Activated naive CD4-positive, alpha-beta T cell treated with anti-CD3 and anti-CD28 coated beads, Interleukin-2, amount 10 ng/mL, durations not matched to agents 7 days and 5 days (primary cell): ENCODE measurements at places on chromosomes 7 and 10.

DNA sequence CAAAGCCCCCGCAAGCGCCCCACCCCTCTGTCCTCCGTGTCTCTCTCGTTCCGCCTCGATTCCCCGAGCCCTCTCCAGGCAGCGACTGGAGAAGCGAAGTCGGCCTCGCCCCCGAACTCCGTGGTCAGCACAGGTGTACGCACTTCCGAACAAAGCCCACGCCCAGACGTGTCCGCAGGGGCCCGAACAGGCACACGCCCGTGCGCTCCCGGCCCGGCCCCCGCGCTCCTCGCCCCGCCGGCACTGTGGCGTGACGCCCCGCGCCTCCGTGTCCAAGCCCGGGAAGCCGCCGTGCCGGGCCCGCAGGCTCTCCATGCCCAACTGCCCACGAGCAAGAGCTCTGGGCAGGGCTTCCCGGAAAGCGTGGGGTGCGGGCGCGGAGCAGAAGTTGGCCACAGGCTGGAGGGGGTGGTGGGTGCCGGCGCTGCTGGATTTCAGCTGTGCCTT is 662 bp downstream of the NRCAM start:
- peak; percentile 23 for DNase-seq

GRCh38 chr7:43535031-43535451 is 47.9 kb upstream of the STK17A start:
- no peak for DNase-seq

DNA sequence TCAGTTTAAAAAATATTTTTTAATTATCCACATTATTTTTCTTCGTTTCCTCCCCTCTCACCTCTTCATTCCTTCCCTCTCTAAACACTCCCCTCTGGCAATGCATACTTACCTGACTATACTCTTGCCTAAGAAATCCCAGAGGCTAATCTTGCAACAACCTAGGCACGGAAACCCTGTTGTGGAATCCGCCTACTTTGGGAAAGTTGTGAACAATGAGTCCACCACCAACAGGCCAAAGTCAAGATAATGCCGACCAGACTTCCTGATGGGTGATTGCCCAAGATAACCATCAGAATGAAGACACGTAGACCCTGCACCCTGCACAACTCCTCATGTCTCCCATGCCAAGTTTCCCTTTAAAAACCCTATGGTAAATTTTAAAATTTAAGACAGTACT is 521.5 kb downstream of the KIF20B start:
- no peak for DNase-seq

DNA sequence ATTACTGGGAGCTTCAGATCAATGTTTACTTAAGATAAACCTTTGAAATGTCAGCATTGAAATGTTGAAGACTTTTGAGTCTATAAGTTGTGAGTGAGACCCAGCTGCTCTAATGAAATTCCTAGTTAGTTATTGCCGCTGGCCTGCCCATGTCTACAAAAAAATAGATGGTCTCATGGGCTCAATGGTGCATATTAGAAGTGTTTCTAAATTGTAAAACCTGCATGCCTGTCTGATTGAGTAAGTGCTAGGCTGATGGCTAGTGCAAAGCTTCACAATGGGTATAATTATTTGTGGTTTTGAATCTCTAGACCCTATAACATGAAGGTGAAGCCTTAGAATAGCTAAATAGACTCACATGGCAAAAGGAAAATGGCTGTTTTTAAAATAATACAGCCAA is 234.5 kb downstream of the SORCS3 start:
- DNase-seq = no peak

DNA sequence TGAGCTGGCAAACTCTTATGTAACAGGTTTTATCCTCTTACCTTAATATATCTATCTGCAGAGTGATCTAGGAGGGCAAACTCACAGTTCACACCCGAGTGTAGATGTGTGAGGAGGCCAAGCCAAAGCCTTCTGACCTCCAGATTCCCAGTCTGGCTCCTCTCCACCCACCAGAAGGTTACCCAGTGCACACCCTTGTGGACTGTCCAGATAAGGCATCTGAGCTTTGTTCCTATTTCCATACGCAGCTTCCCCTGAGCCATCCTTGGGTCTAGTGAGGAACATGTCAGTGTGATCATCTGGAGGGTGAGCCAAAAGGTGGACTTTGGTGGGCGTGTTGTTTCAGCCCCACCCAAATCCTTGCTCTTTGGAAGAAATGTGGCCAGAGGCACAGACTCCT is 203.0 kb upstream of the MEOX2 start:
- DNase-seq = no peak

GRCh38 chr10:100350914-100351485 is 4.0 kb downstream of the SCD start:
- DNase-seq = no peak

GRCh38 chr7:73645643-73646174 is 21.4 kb upstream of the MLXIPL start:
- DNase-seq = no peak

DNA sequence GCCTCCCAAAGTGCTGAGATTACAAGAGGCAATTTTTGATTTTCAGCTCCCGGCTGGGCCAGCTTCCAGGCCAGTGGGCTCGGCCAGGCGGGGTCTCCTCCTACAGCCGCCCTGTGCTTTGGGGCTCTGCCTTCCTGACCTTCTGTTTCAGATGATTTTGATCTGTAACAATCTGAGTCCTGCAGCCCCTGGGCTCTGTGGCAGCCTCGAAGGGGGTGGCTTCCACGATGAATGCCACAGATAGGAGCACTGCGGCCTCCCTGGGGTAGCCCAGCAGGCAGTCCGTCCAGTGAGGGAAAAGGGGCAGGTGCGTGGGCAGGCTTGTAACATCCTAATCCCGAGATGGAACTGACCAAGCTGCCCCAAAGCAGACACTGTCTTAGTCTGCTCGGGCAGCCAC is 177.5 kb downstream of the DNAJB6 start:
- DNase-seq = no peak

GRCh38 chr10:124886195-124886594 is 55.7 kb upstream of the ZRANB1 start:
- DNase-seq = no peak

- no peak for DNase-seq
Measured at GRCh38 chr7:36057323-36057722, 95.7 kb upstream of the EEPD1 start.

DNA sequence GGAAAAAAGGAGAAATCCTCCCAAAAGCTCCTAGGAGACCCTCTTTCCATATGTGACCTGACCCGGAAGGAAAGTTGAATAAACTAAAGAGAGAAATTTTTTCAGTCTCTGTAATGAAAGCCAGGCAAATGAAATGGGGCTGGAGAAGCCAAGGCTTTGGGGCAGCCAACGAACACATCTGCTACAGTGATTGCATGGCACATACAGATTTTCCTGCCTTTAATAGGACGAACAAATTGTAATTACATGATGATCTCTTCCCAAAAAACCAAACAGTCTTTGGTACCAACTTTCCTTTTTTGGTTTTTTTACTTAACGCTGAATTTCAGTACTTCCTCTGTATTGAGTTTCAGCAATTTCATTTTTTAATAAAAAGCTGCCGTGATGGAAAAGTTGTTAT is 23.5 kb upstream of the PTN start:
- no peak for DNase-seq

- DNase-seq = no peak
Measured at GRCh38 chr7:108293149-108293612, 163.0 kb upstream of the LAMB4 start.

DNA sequence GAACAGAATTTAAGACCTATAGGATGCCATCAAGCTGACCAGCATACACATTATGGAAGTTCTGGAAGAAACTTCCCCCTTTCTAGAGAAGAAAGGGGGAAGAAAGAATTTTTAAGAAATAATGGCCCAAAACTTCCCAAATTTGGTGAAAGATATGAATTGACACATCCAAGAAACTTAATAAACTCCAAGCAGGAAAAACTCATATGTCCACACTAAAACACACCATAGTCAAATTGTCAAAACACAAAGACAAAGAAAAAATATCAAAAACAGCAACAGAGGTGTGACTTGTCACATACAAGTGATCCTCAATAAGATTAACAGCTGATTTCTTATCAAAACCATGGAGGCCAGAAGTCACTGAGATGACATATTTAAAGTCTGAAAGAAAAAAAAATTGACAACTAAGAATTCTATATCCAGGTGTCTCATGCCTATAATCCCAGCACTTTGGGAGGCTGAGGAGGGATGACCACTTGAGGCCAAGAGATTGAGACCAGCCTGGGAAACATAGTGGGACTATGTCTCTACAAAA is 52.4 kb downstream of the CFAP70 start:
- DNase-seq = no peak

DNA sequence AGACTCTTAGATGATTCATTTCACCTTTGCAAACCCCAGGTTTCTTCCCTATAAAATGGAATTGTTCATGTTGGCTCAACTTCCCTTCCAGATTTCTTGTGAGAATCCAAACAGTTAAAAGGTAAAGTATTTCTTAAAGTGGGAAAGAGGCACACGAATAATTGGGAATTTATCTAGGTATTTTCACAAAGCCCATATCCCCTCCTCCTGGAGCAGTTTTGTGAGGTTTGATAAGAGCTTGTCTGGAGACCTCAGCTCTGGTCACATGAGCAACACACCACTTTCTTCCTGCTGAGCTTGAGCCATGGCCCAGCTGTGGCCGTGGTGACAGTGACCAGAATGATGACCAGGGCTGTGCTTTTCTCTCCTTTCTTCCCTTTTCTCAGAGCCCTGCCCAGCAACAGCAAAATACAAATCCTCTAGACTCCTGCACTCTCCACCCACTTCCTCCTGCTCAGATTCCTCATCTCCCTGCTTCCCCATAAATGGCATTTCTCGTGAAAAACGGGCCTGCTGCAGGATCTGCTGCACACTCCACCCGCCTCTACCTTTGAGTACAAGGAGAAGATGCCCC is 87.7 kb downstream of the PIK3CG start:
- no peak for DNase-seq

DNA sequence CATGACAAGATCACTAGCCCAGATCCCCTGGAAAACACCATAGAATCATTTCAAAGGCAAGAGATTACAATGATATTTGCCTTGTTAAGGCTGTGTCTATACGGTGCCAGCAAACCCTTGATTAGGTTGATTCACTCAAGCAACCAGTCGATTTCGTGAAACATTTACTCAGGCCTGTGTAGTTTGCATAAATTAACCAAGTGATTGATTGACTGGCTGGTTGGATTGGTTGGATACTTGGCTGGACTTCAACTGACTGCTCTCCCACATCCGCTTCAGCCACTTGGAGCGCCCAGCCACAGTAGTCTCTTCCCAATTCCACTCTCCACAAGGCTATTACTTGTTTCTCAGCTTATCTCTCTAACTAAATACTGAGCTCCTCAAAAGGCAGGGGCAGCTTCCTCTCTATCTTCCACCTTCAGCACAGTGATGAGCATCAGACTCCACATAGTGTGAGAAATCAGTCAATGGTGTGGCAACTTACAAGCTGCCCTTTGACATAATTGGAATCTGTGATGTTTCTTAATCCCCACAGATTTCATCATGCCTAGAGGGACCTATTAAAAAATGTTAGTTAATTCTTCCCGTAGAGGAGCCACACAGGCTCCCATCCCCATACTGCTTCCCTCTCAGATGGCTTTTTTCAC is 217.4 kb downstream of the GRM8 start:
- no peak for DNase-seq

DNA sequence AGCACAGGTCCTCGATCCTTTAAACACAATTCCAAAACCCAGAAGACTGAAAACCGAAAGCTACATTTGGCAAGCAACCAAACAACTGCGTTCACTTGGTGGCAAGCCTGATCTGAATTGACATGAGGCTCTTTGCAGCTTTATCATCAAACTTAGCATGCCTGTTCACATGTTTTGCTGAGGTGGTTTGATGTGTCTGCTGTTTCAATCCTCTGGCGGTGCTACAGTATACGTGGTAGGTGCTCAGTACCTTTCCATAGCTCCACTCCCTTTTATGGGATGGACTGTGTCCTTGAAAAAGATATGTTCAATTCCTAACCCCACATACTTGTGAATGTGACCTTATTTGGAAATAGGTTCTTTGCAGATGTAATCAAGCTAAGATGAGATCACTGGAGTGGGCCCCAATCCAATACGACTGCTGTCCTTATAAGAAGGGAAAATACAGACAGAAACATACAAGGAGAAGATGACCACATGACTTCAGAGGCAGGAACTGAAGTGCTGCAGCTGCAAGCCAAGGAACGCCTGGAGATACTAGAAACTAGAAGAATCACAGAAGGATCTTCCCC is 33.4 kb downstream of the CCDC6 start:
- no peak for DNase-seq

DNA sequence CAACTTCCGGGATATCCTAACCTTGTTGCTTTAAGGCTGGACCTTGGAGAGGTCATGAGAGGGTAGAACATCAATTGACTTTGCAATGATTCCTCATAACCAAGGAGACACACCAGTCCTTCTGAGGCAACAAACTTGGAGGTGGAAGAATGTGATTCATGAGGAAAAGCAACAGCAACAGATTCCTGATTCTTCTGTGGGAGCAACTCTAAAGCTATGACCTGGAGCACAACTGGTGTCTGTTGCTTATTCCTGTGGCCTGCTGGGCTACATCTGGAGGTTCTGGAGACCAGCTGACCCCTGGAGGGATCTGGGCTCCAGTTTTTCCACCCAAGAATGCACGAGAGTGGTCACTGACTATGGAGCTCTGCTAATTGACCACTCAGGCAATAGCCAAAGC is 116.6 kb downstream of the CREB5 start:
- no peak for DNase-seq

GRCh38 chr10:17161775-17162174 is 32.2 kb upstream of the CUBN start:
- no peak for DNase-seq
